ENCODE measurements at places on chromosomes 11 and 22.

GRCh38 chr11:115613986-115614632 lies 109.9 kb upstream of the CADM1 start:
- no peak for DNase-seq

DNA sequence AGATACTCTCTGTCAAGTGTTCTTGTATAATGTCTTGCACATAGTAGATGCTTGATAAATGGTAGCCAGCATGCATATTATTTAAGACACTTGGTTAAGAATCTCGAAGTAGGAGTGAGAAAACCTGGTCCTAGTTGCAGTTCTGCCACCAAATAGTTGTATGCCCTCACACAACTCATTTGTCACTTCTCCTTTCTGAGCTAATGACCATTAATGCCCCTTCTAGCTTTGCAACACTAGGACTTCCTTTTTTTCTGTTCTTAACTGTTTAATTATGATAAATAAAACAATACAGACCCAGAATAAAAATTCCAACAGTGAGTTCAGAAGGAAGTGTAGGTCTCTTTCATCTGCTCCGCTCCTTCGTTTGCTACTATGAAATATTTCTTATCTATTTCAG lies 453.6 kb downstream of the TMEM135 start:
- no peak for DNase-seq

GRCh38 chr11:66323684-66324083 lies 6.8 kb upstream of the CD248 start:
- DNase-seq, result no peak

GRCh38 chr11:20249796-20250195 lies 89.5 kb upstream of the DBX1 start:
- no peak for DNase-seq

- no peak for DNase-seq
Measured at GRCh38 chr11:11706028-11706427, 84.2 kb upstream of the GALNT18 start.

- DNase-seq, result no peak
Measured at GRCh38 chr11:3107608-3108182, 50.5 kb upstream of the CARS1 start.

DNA sequence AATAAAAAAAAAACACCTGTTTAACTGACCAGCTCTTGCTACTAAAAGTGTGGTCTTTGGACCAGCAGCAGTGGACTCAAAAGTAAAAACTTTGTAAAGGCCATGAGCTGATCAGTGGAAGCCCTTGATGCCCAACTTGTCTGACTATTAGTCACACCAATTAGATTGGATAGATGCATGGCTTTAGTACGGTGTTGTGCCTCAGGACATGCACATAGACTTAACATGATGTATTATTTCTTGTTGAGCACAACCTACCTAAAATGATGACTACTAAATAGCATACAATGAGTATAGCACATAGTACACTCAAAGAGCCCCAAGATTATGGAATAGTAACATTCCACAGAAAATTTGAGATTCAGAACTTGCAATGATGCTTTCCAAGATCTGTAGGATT lies 95.1 kb upstream of the FIBIN start:
- DNase-seq, result no peak

DNA sequence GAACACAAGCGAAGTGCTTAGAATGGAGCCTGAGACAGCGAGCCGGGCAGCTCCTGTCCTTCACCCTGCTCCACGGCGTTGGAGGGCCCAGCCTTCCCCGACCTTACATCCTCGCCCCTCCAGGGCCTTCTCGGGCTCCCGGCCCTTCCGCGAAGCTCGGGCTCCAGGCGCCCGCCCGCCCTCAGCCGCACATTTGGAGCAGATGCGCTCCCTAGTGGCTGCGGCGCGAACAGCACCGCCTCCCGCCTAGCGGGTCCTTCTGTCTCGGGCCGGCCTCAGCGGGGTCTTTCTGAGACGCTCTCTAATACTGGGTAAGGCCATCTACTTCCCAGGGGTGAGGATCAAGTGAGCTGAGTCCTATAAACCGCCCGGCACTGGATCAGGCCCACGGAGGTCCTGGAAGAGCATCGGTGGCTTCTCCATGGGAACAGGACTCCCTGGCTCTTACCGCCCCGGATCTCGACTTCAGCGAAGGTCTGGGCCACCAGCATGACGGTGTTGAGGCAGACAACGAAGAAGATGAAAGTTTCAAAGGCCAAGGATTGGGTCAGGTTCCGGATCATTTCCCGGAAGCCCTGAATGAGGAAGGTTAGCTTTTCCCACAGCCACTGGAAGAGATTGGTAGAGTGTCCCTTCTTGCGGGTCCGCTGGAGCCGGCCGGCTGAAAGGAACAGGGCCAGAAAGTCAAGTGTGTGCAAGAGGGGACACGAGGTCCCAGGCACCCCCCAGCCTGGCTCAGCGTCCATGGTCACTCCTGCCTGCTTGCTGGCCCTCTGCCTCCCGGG lies 3.7 kb downstream of the CATSPER1 start:
- DNase-seq, result peak; percentile 16

GRCh38 chr22:19483481-19484244 lies 3.9 kb downstream of the CDC45 start:
- no peak for DNase-seq

DNA sequence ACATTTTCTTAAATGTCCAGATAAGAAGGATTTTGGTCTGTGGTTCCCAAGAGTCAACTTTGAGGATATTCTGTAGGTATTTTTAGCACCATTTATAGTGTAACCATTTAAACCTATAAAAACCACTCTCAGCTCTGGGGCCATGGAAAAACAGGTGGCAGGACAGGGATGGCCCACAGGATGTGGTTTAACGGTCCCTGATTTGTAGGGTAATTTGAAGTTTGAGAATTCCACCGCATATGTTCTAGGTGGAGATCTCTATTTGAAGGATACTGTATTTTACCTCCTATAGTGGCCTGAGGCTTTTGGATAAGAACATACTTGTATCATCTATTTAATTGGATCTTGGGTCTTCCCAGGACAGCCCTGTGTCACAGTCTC lies 62.4 kb upstream of the IGLL5 start:
- DNase-seq, result no peak

DNA sequence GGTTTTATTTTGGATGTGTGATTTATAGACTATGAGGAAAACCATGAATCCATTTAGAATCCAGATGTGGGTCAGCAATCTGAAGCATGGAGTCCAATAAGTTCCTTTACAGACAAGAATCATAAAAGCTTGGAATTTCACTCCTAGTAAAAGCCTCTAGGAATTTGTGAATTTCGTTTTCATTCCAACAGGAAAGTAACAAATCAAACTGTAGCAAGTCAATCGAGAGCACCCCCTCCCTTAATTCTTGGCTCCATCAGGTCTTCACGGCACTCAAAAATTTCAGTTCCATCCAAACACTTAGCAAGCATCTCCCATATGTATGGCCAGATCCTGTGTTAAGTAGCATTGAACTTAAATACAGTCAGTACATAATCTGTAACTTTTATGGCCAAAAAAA lies 143.6 kb upstream of the POU2AF2 start:
- no peak for DNase-seq

- DNase-seq, result no peak
Measured at GRCh38 chr11:120131941-120132644, 5.8 kb downstream of the TRIM29 start.

DNA sequence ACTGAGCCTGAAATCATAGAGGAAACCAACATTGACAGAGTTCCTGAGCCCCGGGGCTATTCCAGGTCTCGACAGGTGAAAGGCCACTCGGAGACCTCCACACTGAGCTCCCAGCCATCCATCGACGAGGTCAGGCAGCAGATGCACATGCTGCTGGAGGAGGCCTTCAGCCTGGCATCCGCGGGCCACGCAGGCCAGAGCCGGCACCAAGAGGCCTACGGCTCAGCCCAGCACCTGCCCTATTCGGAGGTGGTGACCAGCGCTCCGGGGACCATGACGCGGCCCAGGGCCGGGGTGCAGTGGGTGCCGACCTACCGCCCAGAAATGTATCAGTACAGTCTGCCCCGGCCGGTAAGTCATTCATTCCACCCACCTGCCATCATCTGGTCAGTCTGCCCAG lies 54.9 kb downstream of the C11orf91 start:
- no peak for DNase-seq

GRCh38 chr22:46654927-46655595 lies 34.9 kb downstream of the GRAMD4 start:
- DNase-seq, result no peak

DNA sequence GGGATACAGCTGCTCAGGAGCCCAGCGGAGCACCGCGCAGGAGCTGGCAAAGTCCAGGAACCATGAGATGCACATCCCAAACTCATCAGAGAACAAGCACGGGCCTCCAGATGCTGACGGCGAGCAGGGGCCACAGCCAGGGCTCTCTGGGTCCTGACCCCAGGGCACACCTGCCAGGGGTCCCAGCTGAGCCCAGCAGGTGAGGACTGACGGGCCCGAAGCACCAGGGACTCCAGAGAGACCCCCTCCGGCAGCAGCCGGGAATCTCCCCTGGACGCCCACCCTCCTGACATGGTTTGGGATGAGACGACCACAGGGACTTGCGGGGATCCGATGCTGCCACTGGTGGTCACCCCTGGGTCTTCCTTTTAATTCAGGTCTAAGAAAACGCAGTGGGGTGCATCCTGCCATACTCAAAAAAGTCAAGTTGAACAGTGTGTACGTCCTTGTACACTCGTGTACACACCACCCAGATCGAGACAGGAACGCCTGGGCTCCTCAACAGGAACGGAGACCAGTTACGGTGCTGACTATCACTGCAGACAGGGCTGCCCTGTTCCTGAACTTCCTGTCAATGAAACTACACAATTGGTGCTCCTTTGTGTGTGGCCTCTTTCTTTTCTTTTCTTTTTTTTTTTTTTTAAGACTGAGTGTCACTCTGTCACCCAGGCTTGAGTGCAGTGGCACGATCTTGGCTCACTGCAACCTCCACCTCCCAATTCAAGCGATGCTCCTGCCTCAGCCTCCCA lies 21.9 kb downstream of the TTLL8 start:
- DNase-seq, result no peak

DNA sequence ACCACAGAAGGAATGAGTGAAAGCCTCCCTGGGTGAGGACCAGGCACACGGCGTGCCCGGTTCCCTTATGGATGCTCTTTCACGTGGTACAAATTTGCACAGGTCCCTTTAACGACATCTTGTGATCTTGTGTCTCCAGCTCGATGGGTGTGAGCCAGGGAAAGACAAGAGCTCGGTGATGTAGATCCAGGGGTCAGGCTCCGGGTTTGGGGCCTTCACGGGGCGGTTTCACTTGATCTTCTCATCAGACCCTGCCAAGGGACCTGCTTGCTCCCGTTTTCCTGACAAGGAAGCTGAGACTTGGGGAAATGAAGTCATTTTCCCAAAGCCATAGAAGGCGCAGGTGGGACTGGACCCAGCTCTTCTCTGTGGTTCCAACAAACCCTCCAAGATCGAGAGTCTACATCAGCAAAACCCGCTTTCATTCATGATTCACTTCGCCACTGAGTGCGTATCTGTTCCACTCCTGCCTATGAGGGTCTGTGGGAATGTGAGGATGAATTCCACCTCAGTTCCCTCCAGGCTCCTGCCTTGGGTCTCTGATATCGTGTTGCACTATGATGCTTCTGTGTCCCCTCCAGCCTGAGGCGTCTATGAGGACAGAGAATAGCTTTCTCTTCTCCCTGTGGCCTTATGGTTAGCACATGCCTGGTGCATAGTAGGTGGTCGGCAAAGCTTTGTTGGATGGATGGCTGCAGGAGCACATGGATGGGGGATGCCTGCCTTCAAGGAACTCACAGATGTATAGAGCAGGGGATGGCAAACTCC lies 45.0 kb upstream of the ANO1 start:
- no peak for DNase-seq

GRCh38 chr22:30927806-30928205 lies 40.8 kb downstream of the MORC2 start:
- no peak for DNase-seq

DNA sequence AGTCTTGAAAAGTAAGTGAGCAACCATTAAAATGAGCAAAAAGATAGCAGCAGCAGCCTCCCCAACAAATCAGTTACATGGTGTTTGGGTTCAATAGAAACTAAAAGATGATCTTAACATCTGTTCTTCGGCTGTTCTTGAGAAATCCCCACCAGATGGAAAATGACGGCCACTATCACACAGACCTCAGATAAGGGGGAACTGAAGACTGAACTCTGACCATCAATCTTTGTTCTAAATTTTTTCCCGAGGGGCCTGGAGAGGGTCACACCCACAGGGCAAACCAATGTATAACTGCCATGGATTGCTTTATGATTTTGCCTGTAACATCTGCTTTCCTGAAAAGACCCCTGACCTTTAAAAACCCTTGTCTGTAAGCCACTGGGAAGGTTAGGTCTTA lies 624.8 kb upstream of the KIRREL3 start:
- no peak for DNase-seq

DNA sequence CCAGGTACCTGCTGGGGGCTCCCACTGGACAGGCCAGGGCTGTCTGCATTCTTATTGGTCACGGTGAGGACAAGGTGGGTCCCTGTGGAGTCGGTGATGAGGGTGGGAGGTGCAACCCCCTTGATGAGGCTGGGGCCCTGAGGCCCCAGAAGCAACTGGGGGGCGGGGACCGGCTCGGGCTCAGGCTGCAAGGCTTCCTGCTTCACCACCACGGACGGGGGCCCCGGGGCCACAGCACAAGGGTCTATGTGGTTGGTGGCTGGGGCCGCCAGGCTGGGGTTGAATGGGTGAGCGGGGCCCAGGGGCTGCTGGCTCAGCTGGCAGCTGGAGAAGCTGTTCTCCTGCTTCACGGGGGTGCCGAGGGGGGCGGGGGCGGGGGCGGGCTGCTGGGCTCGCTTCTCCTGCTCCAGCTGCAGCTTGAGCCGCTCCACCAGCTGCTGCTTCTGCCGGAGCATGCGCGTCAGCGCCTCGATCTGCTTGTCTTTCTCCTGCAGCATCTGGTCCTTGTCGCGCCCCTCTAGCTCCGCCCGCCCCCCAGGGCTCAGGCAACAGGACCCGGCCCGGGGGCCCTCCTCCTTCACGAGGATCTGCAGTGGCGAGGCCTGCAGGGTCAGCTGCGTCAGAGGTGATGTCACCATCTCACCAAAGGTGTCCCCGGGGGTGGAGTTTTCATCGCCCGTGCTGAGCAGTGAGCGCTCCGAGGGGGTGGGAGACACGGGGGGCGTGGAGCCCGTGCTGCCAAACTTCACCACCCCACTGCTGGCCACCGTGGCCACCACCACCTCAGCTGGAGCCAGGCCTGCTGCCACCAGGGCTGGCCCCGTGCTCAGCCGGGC lies 48.2 kb downstream of the SGSM3 start:
- DNase-seq, result peak; percentile 75

- no peak for DNase-seq
Measured at GRCh38 chr11:128424271-128424711, 163.1 kb downstream of the ETS1 start.

- peak; percentile 52 for DNase-seq
Measured at GRCh38 chr11:61814247-61814957, 2.4 kb downstream of the FADS1 start.

GRCh38 chr22:30000566-30000965 lies 79.7 kb upstream of the HORMAD2 start:
- DNase-seq, result no peak
